Left renal cortex interstitium (tissue), 4 donors: ENCODE measurements at places on chromosomes 3 and 15.

GRCh38 chr3:88469216-88469615 lies 319.5 kb downstream of the C3orf38 start:
- DNase-seq: no peak

- DNase-seq: no peak
These were observed 166.6 kb upstream of the SMAD3 start for GRCh38 chr15:66898656-66899386.

- no peak for DNase-seq
These were observed 91.0 kb downstream of the SMAD3 start for GRCh38 chr15:67156426-67156825.

DNA sequence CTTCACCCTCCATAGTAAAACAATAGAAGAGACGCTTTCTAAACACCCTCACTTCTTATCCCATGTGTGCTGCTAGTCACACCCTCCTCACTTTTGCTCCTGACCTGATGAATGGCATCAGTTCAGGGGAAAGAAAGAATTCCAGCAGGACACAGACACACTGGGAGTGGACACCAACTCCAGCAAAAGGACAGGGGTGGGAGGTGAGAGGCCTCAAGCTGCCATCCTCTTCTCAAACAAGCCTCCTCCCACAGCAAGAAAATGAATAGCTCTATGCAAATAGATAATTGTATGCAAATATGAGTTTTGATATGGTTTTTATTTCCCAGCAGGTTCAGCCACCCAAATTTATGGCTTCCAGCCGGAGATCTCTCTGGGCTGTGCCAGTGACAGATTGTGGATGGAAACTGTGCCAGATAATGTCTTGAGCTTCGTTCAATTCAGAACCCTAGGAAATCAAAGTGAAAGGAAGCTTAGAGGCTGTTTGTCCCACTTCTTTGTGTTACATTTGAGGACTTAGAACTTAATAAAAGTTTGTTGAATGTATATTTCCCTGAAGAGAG lies 209.3 kb upstream of the PPP2R3A start:
- DNase-seq: no peak

DNA sequence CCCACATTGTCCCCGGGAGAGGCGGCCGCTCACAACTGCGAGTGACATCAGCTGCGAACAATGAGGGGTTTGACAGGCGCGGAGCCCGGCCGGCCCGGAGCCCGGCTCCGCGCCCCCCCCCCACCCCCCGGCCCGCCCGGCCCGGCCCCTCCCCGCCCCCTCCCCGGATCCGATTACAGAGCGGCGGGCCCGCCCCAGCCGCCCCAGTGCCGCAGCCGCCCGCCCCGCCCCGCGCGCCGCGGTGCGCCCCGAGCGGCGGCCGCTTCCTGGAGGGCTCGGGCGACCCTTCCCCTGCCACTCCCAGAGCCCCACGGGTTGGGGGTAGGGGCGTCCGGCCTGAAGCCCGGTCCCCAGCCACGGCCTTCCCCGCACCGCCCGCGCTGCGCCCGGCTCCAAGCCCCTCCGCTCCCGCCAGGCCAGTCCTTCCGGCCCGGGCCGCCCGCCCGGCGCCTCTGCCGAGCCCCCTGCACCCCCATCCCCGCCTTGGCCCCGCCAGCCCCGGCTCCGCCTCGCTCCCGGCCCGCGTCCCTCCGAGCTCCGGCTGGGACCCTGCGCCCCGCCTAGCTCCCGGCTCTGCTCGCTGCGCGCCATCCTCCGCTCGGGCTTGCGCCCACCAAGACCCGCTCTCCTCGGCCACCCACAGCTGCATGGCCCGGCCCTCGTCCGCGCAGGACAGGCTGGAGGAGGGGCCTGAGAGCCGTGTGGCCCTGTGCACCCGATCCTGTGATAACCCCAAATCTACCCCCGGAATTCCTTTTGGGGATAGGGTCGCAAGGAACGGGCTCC lies at the start of gene PCBP4:
Gene PCBP4 (minus strand): TSS at position 71 of the 786 bp plus-strand sequence. CDS start 6,214 bp downstream, outside the sequence.
- peak; percentile 45 for DNase-seq

GRCh38 chr3:127077068-127077467 lies 94.2 kb downstream of the PLXNA1 start:
- no peak for DNase-seq

DNA sequence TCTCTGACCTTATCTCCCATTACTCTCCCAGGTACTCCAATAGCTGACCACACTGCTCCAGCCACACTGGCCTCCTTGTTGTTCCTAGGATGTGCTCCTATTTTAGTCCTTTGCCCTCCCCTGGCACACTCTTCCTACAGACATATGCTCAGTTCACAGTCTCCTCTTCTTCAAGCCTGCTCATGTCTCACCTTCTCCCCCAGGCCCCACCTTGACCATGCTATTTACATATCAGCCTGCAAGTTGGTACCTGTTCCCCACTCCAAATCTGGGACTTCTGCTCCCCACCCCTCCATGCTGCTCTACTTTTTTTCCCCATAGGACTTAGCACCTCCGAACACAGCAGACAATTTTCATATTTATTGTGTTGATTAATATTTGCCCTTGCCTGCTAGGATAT lies 84.9 kb upstream of the BCL6 start:
- no peak for DNase-seq

- no peak for DNase-seq
These were observed 29.5 kb upstream of the ICE2 start for GRCh38 chr15:60508442-60508841.

DNA sequence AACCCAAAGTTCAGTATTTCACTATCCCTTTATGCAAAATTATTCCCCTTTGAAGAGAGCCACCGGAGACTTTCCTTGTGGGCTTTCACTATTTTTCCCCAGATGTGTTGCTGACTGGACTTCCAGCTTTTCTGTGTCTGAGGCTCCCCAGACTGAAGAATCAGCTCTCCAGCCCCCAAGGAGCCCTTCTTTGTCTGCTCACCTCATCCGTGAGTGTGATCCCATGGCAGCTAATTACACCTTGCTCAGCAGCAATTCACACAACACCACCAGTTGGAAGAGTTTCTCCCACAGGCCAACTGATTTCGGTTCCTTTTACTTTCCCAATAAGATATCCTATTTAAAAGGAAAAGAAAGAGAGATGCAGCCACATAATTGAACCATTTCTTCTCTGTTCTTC lies 249.5 kb upstream of the TRIM42 start:
- no peak for DNase-seq

DNA sequence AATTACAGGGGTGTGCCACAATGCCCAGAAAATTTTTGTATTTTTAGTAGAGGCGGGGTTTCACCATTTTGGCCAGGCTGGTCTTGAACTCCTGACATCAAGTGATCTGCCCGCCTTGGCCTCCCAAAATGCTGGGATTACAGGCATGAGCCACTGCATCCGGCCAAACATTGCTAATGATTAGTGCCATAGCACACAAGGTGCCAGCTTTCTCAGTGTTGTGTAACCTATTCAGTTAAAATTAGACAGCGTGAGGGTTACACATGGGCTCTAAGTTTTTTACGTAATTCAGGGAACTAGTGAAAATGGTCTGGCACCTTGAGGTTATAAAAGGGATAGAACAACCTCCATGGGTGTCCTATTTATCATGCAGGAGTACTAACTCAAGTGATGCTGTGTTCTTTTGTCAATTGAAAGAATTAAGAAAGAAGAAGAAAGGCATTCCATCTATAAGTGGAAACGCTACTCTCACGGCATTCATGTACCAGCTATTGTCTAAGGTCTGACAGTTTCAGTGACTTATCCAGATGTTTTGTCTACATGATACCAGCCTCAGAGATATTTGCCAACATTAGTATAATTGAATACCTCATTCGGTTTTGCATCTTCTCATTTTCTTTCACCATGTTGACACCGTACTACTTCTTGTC lies 84.7 kb downstream of the EOMES start:
- DNase-seq: no peak

GRCh38 chr3:159062734-159063410 lies 261.0 kb downstream of the MFSD1 start:
- no peak for DNase-seq

- no peak for DNase-seq
These were observed 134.5 kb downstream of the IGF1R start for GRCh38 chr15:98782801-98783200.

DNA sequence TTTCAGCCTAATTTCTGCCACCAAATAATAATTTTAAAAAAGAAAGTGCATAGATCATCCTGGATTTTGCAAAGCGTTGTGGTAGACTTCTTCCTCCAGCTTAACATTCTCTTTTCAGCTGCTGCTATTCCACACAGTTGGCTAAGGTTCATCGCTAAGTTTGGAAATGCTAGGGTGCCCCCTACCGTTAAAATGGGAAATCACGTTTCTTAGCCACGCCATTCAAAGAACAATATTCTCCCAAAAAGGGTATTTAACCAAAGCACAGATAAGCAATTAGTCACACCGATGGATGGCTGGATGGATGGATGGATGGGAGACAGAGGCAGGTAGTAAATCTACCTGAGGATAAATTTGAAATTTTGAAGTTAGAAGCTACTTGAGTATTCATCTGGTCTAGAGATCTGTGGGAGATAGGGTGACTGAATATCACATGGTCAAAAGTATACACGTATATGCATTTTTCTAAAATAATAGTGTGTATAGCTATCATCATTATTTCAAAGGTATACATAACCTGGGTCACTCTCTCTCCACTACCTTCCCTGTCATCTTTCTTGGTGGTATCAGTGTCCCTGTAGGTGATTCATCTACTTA lies 67.2 kb downstream of the EFHB start:
- peak; percentile 55 for DNase-seq

DNA sequence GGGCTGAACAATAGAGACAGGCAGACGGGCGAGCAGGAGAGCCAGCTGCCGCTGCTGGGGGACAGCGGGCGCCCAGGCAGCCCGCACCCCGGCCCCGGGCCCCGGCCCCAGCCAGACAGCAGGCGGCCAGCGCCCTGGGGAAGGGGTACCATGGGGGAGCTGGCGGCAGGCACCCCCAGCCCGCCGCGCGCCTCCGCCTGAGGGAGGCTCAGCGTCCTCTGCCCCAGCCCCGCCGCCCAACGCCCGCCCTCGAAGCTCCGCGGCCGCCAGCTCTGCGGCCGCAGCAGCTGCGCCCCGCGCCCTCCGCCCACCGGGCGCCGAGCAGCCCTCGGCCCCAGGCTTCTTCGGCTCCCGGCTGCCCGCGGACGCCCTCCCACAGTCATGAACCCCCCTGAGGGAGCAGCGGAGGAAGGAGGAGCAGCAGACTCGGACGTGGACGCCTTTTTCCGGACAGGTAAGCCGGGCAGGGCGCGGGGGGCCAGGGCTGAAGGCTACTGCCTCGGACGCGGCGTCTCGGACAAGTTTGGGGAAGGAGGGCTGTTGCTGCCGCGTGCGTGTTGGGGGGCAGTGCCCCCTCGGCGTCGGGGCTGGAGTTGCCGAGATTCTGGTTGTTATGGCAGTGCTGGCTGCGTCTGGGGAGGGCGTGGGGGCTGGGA lies 41.6 kb upstream of the ROPN1 start:
- peak; percentile 26 for DNase-seq

GRCh38 chr3:193851941-193852674 lies 259.1 kb downstream of the OPA1 start:
- no peak for DNase-seq

GRCh38 chr15:76058714-76059319 lies 968 bp upstream of the TMEM266 start:
- DNase-seq: no peak

DNA sequence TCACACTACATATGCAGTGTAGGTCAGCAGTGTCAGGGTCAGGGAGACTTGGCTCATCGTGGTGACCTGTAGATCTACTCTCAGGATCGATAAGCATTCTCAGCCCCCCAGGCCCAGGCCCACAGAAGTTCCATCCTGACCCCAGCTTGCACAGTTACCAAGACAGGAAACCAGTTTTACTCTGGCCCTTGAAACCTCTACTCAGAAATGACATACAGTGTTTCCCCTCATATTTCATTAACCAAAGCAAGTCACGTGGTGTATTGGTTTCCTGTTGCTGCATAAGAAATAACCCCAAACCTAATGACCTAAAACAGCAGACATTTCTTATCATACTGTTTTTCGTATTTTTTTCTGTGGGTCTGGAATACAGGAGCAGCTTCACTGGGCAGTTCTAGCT lies 242.2 kb downstream of the SLCO3A1 start:
- no peak for DNase-seq

GRCh38 chr3:8869613-8870012 lies 93.7 kb downstream of the RAD18 start:
- DNase-seq: no peak

- DNase-seq: no peak
These were observed at the start of gene ATP2B2 for GRCh38 chr3:10505050-10505790. Gene ATP2B2, minus strand, starts transcription at chr3:10505586. Its CDS starts 56,043 bp downstream, at chr3:10449543.

DNA sequence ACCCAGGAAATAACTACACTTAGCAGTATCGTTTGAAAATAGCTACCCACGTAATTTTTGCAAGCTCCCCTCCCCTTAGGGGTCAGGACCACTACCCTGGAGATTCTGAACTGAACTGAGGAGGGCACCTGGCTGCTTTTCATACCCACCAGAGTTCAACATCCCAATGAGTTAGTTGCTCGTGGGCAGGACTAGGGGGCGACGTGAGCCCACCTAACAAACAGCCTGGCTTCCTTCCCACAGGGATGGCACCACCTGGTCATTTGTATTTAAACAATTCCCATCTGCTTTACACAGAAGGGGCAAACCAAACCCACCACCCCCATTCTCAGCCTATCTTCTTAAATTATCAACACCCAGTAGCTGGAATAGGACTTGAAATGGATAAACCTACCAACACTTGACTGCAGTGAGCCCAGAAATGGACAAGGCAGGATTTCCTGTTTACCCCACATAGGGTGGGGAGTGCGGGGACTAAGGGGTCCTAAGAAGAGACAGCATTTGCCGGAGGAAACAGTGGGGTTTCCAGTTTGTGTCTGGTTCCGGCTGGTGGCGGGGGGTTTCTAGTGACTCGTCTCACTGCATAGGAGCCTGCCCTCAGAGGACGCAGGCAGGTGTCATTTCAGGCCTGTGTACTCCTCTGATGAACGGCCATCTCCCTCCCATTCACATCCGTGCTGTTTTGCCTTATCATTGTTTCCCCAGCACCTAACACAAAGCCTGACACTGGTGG lies 11.6 kb upstream of the VGLL4 start:
- DNase-seq: no peak

DNA sequence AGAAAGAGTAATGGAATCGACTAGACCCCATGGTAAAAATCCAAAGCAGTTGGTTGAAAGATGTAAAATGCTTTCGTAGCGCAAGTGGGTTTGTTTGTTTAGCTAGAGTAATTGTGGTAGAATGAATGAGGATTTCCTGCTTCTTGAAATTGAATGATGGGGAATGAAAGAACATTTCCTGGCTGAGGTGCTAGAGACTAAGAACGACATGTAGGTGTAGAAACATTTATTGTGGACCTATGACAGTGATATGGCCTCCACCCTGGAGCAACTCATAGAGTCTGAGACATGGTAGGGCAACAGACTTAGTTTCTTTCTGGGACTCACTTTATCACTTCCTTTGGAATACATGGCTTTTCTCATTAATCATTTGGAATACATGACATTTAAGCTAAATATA lies 467.6 kb upstream of the CFAP20DC start:
- no peak for DNase-seq

DNA sequence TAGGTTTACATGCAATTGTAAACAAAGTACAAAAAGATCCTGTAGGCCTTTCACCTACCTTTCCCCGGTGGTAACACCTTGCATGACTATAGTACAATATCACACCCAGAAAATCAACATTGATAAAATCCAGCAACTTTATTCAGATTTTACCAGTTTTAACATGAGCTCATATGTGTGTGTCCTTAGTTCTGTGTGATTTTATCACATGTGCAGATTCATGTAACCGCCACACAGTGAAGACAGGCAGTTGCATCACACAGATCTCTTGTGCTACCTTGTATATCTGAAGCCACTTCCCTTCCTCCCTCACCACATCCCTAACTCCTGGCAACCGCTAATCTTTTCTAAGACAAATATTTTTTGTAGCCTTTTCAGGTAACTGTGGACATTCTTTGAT lies 183.5 kb upstream of the C2CD4B start:
- DNase-seq: no peak

- no peak for DNase-seq
These were observed at the start of gene ZBED2 for GRCh38 chr3:111595232-111595631. Gene ZBED2, minus strand, starts transcription at chr3:111595346. Its CDS starts 1,145 bp downstream, at chr3:111594201.

- no peak for DNase-seq
These were observed 192.2 kb downstream of the MBNL1 start for GRCh38 chr3:152460936-152461335.
